Right renal cortex interstitium (tissue), 3 donors: ENCODE measurements at places on chromosomes 12 and 14. TPM values are rescaled to one million over a fixed set of nuclear protein-coding genes. Genes with fewer than 3 reads are reported as not detected.

DNA sequence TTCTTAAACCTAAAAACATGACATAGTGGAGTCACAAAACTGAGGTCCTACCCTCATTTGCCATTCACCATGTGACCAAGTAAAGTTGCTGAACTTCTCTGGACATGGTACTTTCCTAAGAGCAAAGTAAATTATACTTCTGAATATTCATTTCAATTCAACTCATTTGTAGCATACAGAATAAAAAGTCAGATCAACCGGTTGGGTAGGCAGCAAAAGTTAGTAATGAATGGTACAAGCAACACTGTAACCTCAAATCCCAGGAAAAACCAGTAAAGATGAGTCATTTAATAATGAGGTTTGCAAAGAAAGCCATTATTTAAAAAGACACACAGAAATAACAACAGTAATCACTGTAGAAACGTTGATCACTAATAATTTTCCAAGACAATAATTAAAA is 8.7 kb downstream of the POLE2 start:
- no peak for DNase-seq

DNA sequence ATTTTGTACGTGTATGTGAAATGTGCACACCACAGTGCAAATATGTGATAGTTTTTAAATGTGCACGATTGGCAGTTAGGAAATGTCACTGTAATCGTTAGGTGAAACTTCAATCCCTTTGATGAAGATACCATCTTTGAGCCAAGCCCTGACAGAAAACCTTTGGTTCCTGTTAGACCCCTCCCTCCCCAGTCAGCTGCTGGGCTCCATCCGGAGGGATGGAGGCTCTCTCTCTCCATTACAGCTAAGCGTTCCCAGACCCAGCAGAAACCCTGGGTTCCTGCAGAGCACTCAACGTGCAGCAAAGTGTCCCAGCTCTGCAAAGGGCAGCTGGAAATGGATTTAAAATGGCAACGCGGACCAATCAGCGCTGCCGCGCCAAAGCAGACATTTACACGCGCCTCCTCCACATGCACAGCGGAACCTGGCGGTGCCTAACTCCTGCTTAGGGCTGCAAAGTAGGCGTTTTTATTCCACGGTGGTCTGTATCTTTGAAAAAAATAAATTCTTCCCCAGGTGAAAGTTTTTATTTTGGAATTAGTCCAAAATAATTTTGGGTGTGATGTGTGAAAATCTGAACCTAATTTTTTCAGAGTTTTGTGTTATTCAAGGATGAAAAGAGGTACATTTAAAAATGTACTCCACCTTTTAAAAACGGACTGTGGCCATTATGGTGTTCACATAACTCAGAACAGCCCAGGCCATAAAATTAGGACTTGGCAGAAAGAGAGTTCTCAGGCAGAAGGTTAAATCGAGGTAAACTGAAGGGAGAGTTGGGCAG is 1.4 kb upstream of the HMGA2 start:
- peak; percentile 62 for DNase-seq

- DNase-seq = no peak
Measured at GRCh38 chr12:104903648-104904423, 54.3 kb downstream of the SLC41A2 start.

DNA sequence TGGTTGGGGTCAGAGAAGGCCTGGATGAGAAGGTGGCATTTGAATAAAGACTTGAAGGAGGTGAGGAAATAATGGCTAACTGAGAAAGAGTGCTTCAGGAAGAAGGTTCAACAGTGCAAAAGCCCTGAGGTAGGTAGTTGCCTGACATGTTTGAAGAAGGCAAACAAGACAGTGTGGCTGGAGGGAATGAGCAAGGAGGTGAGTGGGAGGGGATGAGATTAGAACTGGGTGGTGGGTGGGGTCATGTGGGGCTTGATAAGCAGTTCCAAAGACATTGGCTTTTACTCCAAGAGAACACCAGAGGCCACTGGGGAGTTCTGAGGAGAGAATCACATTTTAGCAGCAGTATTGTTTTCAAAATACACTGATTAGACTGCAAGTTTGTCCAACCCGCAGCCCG is 50.5 kb downstream of the HSPB8 start:
- DNase-seq = no peak

DNA sequence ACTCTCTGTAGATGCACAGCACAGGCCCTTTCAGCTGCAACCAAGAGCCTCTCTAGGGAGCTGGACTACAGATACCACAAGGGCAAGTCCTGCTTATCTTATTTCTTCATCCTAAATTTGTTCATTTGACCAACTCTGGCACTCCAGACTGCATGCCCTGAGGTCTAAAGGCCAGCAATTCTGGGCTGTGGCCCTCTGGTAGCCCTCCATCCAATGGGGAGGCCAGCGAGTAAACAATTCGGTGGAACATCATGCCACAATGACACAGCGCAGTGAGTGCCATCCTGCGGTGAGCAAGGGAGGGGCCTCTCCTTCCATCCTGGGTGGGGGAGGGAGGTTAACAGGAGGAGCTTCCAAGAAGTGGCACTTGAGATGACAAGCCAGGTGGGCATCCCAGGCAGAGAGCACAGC is 652 bp upstream of the SELPLG start:
- DNase-seq = no peak

GRCh38 chr12:50453872-50454271 is 50.9 kb upstream of the DIP2B start:
- no peak for DNase-seq

DNA sequence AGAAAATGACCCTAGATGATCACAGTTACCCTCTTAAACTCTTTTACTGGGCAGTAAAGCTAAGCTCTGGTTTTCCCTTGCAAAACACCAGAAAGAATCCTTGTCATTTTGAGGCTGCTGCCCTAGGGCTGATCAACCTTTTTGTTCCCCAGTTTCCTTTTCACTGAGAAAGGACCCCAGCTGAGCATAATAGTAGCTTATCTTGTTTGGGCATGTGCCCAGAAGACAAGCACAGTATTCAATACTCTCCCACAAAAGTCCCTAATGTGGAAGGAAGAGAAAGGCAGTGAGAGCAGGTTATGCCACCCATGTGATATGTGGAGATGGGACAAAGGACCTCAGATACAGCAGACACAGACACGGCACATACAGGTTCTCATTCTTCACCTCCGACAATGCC is 332.6 kb upstream of the TMPO start:
- no peak for DNase-seq

GRCh38 chr12:52209321-52209720 is 17.5 kb upstream of the KRT80 start:
- DNase-seq = no peak

- DNase-seq = no peak
Measured at GRCh38 chr14:91246051-91246852, 1.7 kb upstream of the GPR68 start.

DNA sequence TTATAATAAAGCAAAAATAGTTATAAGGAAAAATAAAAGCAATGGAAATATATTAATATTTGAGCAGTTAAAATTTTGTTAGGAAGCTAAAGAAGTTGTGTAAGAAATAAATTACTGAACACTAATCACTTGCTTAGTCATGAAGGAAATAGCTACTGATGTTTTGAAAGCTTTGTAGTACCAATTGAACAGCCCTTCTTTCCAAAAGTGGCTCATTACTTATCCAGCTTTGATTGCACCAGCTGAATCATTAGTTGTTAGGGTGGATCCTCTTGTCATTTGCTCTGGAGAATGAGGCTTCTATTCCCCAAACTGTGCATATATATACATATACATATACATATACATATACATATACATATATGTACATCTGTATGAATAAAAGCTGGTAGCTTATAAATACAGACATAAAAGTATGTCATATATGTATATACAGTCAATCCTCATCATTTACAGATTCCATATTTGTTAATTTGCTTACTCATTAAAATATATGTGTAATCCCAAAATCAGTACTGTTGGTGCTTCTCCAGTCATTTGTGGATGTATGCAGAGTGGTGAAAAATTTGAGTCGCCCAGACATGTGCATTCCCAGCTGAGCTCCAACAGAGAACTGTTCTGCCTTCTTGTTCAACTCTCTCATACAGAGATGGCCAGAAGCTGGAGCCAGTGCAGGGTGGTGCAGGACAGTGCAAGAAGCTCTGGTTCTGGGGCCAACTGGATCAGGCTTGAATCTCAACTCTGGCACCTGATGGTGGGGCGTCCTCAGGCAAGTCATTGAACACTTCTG is 214.1 kb downstream of the RPAP3 start:
- DNase-seq = no peak

DNA sequence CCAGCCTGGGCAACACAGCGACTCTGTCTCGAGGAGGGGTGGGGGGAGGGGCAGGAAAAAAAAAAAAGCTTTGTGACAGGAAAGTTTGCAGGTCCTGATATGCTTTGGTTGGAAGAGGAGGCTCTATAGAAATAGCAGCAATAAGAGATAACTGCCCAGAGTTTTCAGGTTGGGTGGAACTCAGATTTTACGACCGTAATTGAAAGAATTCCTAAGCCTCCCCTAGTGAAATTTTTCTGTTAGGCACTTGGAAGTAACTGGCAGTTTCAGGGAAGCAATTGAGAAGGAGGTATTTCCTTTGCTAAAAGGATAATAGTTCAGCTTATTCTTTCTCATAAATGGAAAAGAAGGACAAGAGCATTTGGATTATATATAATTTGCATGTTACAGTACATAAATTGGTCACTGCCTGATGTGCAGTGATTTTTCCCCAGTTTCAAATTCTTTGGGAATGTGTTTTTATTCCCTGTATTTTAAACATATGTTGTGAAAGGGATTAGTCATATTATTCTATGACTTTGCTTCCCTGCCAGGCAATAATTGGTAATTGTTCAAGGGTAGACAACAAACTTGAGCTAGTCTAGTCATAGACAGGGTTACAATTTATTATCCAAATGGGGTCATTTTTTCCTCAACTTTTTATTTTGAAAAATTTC is 452.8 kb downstream of the AEBP2 start:
- no peak for DNase-seq

- DNase-seq = no peak
Measured at GRCh38 chr12:13164921-13165616, 31.5 kb upstream of the EMP1 start.

GRCh38 chr14:57560681-57561080 is 67.0 kb upstream of the CCDC198 start:
- no peak for DNase-seq

DNA sequence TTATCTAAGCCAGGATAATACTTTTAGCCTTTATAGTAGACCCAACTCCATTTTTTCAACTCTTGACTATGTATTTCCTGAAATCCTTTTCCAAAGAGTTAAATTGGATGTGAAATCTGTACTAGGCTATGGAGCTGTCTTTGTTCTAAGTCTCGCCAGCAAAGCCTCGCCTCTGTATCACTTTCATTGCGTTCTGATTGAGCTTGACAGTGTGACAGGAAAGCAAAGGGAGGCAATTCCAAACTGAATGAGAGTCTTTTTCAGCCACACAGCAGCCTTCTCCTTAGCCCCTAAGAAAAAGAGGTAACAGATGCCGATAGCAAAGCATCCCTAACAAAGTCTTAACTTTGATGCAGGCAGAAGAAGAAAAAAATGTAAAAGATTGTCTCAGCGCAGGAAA is 154.6 kb upstream of the OTX2 start:
- DNase-seq = no peak

GRCh38 chr12:109767991-109768900 is 54.6 kb downstream of the FAM222A start:
- no peak for DNase-seq

GRCh38 chr12:108335349-108336119 is 3.6 kb downstream of the CMKLR1 start:
- no peak for DNase-seq

DNA sequence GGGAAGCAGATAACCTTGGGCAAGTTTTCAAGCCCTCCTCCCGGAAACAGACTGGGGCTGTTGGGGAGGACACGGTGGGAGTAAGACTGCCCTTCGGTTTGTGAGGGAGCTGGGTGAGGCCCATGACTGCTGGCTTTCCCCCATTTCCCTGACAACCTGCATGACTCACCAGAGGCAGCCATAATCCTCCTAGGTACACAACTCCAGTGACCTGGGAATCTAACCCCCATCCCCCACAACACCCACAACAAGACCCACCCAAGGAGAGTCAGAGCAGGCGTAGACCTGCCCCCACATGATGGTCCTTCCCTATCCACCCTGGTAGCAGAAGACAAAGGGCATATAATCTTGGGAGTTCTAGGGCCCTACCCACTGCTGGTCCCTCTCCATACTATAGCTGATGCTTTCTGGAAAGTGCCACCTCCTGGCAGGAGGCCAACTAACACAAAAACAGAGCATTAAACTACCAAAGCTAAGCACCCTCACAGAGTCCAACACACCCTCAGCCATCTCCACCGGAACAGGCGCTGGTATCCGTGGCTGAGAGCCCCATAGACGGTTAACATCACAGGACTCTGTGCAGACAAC is 14.8 kb downstream of the DDX24 start:
- no peak for DNase-seq

DNA sequence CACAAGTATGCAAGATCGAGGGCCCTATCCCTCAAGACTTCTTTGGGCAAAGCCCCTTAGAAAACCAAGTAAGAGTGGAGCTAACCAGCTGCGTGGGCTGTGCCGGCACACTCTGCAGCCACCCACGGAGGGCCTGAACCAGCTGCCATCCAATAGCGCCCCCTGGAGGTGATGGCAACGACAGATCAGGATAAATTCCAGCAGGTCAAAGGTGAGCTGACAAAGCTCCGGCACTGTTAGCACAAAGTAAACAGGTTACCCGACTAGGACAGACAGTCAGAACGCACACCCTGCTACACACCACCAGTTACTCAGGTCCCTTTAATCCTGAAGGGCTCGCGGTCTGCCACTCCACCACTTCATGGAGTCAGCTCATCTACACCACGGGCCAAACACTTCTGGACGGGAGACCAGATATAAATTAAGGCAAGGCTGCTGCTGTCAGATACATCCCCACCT is 4.9 kb downstream of the ZBTB39 start:
- no peak for DNase-seq

DNA sequence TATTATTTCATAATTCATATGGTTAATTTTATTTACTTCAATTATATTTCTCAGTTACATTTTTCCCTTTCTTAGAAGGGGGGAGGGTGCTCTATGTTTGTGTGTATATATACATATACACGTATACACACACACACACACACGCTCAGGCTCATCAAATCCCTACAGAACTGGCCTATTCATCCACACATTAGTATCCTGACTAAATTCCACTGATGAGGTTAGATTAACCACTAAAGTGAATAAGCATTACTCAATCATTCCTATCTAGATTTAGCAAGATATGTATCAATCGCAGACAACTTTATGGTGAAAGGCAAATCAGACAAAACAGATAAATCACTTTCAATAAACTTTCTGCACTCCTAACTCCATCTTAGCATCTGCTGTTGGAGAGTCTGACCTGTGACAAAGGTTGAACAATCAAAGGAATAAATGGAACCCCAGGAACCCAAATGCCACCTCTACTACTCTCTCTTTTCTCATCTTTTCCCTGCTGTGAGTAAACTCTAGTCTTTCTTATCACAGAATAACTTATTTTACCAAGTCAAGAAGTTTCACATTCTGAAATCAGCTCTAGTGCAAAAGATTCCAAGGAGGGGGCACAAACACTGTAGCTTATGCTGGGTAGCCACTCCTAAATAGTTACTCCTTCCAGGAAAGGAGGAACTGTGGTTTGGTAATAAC is 67.6 kb downstream of the RALGAPA1 start:
- DNase-seq = no peak

CDK4 gene
- 251 TPM for polyA plus RNA-seq

CD69 gene
- 3.8 TPM for polyA plus RNA-seq

PMEL gene
- polyA plus RNA-seq = 3.9 TPM

MYF5 gene
- not detected for polyA plus RNA-seq
